NCI-H1436 treated with DMSO at 0.1 percent for 48 hours (cell line): ENCODE measurements at places on chromosomes 7 and 10.

DNA sequence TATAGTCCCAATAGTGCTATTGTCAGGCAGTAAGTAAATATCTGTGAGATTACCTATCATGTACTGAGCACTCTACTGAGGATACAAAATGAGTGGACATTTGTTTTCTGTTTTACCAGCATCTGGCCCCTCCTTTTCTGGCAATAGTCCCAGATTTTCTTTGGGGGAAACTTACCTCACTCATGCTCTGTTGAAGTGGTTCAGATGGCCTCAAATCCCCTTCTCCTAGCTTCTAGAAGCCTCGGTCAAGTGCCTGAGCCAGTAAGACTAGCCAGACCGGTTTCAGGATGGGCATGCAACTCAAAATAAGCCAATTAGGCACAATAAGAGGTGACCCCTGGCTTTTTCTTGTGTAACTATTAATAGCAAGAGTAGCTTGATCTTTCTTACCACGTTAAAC lies 19.7 kb downstream of the TRDMT1 start:
- no peak for DNase-seq

DNA sequence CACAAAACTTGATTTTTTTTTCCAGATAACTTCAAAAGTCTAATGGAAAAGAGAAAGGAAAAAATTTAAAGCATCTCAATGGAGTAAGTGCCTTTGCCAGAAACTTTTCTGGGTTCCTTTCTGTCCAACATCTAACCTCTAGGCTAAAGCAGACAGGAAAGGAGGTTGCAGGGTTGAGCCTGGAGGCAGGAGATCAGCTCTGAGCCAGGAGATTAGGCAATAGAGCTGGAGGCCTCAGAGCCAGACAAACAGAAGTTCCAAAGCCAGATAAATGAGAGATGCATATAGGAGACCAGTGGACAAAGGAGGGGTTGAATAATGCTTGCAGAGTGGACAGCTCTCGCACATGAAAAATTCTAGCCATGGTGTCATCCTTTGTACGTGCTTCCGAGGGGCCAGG lies 42.9 kb downstream of the CHN2 start:
- DNase-seq: no peak

- no peak for DNase-seq
These were observed 99.0 kb downstream of the KIAA1217 start for GRCh38 chr10:24307696-24308485.

GRCh38 chr7:28435732-28436378 lies 23.5 kb downstream of the CREB5 start:
- no peak for DNase-seq

GRCh38 chr10:132447446-132448247 lies 50.6 kb downstream of the PWWP2B start:
- no peak for DNase-seq

DNA sequence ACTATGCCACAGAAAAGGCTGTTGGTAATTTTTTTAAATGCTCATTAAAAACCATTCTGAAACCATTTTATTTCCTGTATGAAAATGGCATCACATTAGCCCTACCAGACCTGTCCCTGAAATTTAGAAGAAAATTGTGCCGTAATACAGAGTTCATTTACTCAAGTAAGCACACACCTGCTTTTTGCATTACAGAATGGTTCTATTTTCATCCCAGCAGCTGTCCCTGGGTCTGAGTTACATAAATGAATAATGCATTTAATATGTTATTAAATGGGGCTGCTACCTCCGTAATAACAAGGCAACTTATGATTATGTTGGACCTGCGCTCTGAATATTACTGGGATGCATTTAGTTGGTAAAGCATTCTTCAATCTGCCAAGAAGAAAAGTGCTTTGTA lies 508.9 kb downstream of the SORCS1 start:
- DNase-seq: peak; percentile 57

DNA sequence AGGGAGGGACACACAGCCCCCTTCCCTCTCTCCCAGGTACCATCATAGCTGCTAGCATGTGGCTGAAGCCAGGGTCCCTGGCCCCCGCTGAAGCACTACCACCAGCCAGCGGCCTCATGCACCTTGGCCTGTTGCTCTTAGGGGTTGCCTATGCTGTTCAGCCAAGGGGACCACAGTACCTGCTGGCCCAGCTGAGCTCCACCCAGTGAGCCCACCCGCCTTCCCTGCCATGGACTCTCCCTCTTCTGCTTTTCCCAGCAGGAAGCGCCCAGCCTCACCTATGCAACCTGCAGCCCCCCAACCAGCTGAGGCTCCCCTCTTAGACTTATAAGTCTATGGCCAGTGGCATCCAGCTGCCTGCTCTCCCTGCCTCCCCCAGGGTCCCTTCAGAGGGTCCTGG lies 8.7 kb upstream of the MTPAP start:
- DNase-seq: no peak
